ENCODE measurements at places on chromosomes 2 and 18.

GRCh38 chr2:208392300-208392699, 14.3 kb upstream of the PTH2R start:
- DNase-seq = no peak

GRCh38 chr2:191171286-191171685, 20.5 kb upstream of the STAT4 start:
- peak; percentile 59 for DNase-seq

GRCh38 chr2:226184540-226184939, 615.1 kb downstream of the IRS1 start:
- peak; percentile 47 for DNase-seq

- peak; percentile 94 for DNase-seq
Observed at GRCh38 chr2:19607931-19608771, 249.7 kb upstream of the OSR1 start.

GRCh38 chr2:219553168-219553417, 9.3 kb downstream of the TMEM198 start:
- no peak for DNase-seq

- DNase-seq = no peak
Observed at GRCh38 chr2:88658326-88658725, 31.1 kb upstream of the EIF2AK3 start.

DNA sequence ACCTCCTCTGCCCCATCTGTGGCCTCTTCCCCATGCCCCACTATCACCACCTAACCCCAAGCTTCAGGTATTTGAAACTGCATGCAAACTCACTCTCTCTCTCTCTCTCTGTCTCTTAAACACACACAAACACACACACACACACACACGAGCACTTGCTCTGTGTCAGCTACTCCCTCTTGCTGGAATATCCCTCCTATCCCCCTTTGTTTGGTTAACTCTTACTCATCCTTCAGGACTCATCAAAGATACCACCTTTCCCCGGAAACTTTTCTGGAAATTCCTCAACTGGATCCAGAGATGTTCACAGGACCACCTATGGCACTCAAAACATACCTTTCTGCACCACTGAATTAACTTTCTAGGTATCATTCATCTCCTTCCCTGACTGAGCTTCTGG, 222.8 kb upstream of the TMEM200C start:
- no peak for DNase-seq

DNA sequence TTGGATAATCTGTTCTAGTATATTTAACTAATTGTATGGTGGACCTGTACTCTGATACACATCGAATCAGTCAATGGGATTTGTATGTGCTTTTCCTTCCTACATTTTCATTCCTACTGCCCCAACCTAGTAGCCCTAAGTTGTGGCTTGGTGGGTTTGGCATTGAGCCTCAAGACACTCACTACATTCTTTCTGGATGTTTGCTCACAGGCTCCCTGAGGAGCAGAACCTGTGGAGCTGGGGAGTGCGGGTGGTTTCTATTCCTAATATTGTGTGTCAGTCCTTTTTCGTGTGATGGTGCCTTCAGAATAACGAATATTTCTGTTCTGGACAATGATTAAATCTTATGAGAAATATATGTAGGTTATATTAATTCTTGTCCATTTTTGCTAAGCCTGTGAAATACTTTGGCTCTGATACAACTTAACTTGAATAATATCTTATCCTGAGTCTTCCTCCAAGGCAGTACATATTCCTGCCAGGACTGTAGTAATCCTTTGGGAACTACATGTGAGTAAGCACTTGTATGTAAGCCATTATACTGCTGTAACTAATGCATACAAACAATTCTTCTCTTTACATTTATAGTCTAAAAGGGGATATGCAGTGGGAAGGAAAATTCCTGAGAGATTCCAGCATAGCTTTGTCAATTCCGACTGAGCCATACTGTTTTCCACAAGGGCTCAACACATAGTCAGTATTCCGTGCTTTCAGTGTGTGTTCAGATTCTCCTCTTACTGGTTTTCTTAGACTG, 150.6 kb downstream of the AGPS start:
- peak; percentile 54 for DNase-seq

DNA sequence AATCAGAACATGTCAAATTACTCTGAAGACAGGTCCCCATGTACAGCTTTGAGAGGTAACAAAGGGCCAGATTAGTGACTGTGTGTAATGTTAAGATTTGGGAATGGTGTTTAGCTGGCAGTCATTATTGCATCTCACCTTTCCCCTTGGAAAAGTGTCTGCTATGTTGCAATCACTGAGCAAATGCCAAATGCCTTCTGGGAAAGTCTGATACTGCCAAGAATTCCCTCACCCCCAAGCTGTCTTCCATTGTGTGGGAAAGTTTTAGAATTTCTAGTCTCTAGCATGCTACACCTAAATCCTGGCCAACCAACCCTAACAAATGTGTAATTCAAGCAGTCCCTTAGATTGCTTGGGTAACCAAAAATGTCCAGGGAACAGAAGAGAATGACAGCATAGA, 13.6 kb upstream of the PELI1 start:
- peak; percentile 58 for DNase-seq

GRCh38 chr2:3290655-3291054, 87.0 kb downstream of the EIPR1 start:
- no peak for DNase-seq

GRCh38 chr2:46342566-46343315, 45.5 kb downstream of the EPAS1 start:
- DNase-seq = no peak

DNA sequence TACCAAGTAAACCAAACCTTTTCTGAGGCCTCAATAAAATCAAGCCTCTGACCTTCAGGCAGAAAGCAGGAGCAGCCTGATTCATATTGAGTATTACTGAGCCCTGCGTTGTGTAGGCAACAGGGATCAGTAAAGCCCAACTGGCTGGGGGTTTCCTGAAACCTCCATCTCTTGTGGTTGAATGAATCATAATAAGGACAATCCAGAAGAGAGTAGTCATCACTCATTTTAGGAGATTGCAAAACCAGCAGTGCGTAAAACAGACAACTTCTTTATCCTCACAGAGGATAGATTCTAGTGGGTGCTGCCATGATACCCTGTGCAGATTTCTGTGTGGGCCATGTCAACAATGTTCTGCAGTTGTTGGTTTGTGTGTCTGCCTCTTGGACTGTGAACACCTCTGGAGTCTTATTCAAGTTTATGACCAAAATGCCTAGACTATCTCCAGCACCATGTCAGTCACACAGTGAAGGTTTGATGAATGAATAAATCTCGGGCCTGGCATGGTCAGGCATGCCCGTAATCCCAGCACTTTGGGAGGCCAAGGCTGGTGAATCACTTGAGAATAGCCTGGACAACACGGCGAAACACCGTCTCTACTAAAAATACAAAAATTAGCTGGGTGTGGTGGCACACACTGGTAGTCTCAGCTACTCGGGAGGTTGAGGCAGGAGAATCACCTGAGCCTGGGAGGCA, 51.8 kb upstream of the RAB27B start:
- peak; percentile 97 for DNase-seq

GRCh38 chr18:23629444-23629946, 33.2 kb downstream of the ANKRD29 start:
- DNase-seq = no peak

GRCh38 chr2:159933727-159934049, 128.7 kb downstream of the PLA2R1 start:
- no peak for DNase-seq

- DNase-seq = no peak
Observed at GRCh38 chr2:65727816-65728215, 295.4 kb upstream of the SPRED2 start.

- no peak for DNase-seq
Observed at GRCh38 chr2:60556576-60557485, 3.4 kb upstream of the BCL11A start.

- DNase-seq = no peak
Observed at GRCh38 chr2:221716426-221717303, 144.6 kb upstream of the EPHA4 start.

- DNase-seq = no peak
Observed at GRCh38 chr18:11512096-11513025, 97.0 kb upstream of the SLC35G4 start.

DNA sequence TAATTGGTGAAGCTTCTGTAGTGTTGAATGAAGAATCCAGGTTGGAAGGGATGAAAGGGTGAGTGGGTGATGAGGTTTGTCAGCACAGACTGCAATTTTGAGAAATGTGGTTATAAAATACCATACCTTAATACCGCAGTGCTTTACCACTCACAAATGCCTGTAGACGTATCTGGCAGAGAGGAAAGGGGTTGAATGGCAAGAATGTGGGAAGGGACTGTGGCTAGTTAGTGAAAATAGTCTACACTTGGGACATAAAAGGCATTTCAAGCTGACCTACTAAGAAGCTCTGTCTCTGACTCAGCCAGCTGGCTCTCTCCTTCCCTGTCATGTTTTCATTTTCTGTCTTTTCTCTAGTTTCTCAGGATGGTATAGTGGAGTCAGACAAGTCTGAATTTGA, 25.1 kb downstream of the CDK15 start:
- no peak for DNase-seq

GRCh38 chr18:21194871-21195771, 46.9 kb upstream of the GREB1L start:
- DNase-seq = peak; percentile 8

DNA sequence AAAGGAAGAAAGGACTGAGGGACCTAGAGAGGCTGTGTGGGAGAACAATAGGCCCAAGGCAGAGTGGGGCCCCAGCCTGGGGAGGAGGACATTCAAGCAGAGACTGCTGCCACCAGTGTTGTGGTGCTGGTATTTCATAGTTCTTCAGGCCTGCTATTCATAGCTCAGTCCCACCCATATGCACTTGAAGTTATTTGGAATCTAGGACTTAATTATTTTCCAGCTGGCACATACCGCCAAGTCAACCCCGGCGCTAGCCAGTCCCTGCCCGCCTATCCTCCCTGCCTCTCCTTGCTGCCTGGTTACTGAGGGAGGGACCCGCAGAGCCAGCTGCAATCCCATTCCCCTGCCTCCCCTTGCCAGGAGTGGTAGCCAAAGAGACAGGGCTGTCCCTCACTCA, 141.2 kb downstream of the CABLES1 start:
- DNase-seq = peak; percentile 14

DNA sequence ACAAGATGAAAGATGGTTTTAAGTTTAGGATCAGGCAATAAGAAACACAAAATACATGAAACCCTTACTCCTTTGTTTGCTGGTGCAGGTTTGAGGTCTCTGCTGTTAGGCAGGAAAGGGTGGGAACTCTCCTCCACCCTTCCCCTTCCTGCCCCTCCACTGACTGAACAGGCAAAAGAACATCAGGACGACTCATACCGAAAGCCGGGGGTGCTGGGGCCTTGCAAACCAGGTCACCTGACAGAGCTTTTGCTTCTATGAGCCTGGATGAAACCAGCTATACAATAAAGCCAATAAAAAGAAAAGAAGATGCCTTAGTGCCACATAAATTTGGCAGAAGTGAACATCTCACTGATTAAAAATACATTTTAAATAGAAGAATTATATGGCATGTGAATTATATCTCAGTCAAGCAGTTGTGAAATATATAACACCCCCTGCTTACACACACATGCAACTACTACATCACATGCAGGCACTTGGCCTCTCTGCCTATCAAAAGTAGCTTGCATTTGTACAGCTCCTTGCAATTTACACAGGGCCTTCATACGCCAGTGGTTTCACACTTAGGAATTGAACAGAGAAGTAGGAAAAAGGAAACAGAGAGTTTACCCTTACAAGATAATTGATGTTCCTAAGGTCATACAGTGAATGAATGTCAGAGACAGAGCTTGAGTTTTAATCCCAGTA, 215.1 kb upstream of the TRIB2 start:
- DNase-seq = no peak

GRCh38 chr2:133690780-133691179, 122.5 kb upstream of the NCKAP5 start:
- DNase-seq = no peak

GRCh38 chr2:68719912-68720311, 14.7 kb upstream of the ARHGAP25 start:
- DNase-seq = no peak

- no peak for DNase-seq
Observed at GRCh38 chr2:240252872-240253511, 112.5 kb upstream of the OTOS start.

DNA sequence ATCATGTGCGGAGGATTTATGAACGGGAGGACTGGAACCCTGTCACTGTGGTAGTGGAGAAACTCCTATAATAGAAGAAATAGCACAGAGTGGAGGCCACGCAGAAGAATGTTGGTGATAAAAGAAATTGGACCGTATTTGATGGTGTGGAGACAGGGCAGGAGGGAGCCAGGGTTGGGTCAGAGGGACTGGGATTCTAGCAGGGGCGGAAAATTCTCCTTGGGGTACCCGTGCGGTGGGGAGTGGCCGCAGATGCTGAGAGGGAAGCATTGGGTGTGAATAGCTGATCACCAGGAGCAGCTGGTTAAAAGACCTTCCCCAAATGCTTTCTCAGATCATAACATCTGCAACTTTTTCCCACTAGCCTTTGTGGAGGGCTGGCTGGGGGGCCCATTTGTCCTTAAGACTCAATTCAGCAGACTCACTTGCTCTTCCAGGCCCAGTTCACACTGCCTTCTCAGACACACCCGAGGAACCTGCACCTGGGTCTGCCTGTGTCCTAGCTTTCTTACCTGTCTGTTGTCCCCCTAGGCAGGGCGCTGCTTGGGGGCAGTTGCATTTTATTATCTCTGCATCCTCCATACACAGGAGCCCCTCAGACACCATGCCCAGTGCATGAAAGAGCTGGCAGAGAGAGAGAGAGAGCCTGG, 7.1 kb downstream of the SH3BP4 start:
- no peak for DNase-seq

Measured in foreskin fibroblast (primary cell).